ENCODE measurements at places on chromosomes 11 and 22.
A peak's percentile ranks its signal among the peaks of the same experiment; 100 is the strongest.

- DNase-seq, result peak; percentile 29
- no peaks in the 10 kb centered on the region for H3K36me3 ChIP-seq
- H3K27me3 ChIP-seq, result peaks cover 5% of the 10 kb centered on the region
- H3K4me1 ChIP-seq, result no peaks in the 10 kb centered on the region
- no peak overlapping the region for H3K27ac ChIP-seq
Observed at GRCh38 chr11:2767071-2767470, 67.3 kb upstream of the KCNQ1OT1 start.

- peaks cover 10% of the 10 kb centered on the region for H3K4me1 ChIP-seq
- no peaks in the 10 kb centered on the region for H3K36me3 ChIP-seq
- H3K4me3 ChIP-seq, result no peak overlapping the region
- no peak overlapping the region for H3K27ac ChIP-seq
- no peaks in the 10 kb centered on the region for H3K27me3 ChIP-seq
Observed at GRCh38 chr11:117669062-117669461, 128.0 kb downstream of the DSCAML1 start.

GRCh38 chr11:129391360-129391759, 15.7 kb downstream of the BARX2 start:
- H3K4me1 ChIP-seq, result peaks cover 26% of the 10 kb centered on the region
- DNase-seq, result no peak
- no peak overlapping the region for H3K4me3 ChIP-seq
- no peaks in the 10 kb centered on the region for H3K36me3 ChIP-seq

DNA sequence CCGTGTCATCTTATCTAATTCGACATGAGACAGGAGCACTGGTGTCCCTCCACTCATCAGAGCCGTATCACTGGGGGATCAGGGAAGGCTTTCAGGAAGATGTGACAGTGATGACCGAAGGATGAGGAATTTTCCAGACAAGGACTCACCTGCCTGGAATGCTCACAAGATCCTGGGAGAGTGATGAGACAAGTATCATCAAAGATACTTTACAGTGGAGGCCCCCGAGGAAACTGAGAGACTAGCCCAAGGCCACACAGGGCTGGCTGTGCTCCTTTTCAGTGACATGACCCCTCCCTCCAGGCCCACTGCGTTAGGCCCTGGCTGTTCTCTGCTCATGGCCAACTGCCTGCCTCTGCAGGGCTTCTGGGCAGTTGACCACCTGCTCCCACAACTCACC, 13.0 kb downstream of the CLPB start:
- DNase-seq, result no peak
- no peak overlapping the region for H3K4me3 ChIP-seq
- no peaks in the 10 kb centered on the region for H3K27me3 ChIP-seq

GRCh38 chr11:2931771-2932738, 2.8 kb upstream of the PHLDA2 start:
- no peaks in the 10 kb centered on the region for H3K36me3 ChIP-seq
- H3K27ac ChIP-seq, result no peak overlapping the region
- peaks cover 7% of the 10 kb centered on the region for H3K27me3 ChIP-seq
- no peak overlapping the region for H3K4me3 ChIP-seq
- DNase-seq, result no peak
- peaks cover 11% of the 10 kb centered on the region for H3K4me1 ChIP-seq

- no peak overlapping the region for H3K27ac ChIP-seq
- H3K4me1 ChIP-seq, result no peaks in the 10 kb centered on the region
- no peak overlapping the region for H3K4me3 ChIP-seq
- H3K27me3 ChIP-seq, result peaks cover 14% of the 10 kb centered on the region
- H3K36me3 ChIP-seq, result no peaks in the 10 kb centered on the region
Observed at GRCh38 chr11:11552529-11553087, 69.2 kb downstream of the GALNT18 start.

All from HepG2 (cell line).